Iris pigment epithelial cell (primary cell): ENCODE measurements at places on chromosomes 6 and 20.
A peak's percentile ranks its signal among the peaks of the same experiment; 100 is the strongest.

- DNase-seq: no peak
Measured at GRCh38 chr6:163739408-163739725, 324.8 kb downstream of the QKI start.

- no peak for DNase-seq
Measured at GRCh38 chr6:64122712-64123375, 487.2 kb downstream of the PHF3 start.

DNA sequence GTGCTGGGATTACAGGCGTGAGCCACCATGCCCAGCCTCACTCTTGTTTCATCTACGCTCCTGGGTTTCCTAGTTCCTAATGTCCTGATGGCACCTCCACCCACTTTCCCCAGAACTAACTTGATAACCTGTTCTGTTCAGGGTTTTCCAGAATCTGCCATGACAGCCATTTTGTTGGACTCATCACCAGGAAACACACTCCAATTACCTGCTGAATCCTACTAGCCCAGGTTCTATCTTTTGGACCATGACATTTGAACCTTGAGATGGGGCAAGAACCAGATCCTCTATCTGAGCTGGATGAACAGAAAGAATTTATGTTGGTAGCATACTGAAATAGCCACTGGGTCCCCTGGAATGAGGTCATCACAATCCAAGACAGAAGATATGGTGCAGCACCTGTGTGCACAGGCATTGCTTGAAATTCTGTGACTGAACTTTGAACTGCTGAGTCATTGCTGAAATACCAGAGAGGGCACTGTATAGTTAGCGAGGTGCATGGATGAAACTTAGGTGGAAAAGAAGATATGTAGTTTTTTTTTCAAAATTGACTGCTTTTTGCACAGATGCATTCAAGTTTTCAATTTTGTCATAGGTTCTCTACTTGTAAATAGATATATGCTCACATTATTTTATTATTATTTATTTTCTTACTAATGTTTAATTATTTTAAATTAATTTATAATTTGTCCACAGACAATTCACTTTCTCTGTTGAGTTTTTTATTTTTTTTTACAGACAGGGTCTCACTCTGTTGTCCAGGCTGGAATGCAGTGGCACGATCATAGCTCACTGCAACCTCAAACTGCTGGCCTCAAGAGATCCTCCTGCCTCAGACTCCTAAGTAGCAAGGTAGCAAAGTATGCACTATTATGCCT, 42.8 kb upstream of the TASP1 start:
- DNase-seq: no peak

GRCh38 chr6:11636121-11636520, 98.6 kb downstream of the TMEM170B start:
- no peak for DNase-seq

GRCh38 chr6:108782179-108783041, 65.8 kb upstream of the ARMC2 start:
- DNase-seq: peak; percentile 83
